ENCODE measurements at places on chromosomes 5 and 9.

DNA sequence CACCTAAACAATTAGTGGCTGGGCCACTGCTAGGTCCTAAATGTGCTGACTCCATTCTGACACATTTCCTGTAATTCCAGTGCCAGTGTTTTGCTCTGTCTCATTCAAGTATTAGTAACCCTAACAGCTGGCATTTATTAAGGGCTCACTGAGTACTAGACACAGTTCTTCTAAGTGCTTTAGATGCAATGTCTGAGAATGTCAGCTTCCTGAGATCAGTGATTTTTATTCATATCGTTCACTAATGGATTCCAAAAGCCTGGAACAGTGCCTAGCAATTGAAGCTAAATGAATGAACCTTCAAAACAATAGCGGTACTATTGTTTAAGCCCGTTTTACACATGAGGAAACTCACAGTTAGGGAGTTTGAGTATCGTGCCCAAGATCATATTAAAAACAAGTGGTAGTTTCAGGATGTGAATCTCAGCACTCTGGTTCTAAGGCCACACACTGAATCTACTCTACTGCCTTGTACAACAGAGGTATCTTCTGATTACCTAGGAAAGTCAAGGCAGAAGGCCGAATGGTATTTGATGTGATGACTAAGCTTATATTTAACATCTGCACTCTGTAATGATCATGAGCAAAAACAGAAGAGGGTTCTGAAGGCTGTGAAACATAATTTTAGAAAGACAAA lies 304.0 kb downstream of the PJA2 start:
- DNase-seq = peak; percentile 82

DNA sequence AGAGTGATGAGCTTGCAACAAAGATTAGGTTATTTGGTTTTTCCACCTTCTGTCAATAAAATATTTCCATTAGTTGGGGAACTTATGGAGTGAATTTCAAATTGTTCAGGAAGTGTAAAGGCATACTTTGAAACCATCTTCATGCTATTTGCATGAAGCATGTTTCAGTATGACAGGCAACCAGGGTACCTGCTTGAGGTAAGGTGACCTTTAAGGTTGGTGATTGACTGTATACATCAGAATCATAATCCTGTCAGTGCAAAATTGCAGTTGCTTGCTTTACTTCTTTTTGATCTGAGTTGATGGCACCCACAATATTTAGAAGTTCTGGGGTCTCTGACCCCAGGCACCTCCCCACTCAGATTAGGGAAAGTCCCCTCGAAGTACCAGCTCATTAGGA lies 26.0 kb upstream of the TMEM171 start:
- DNase-seq = no peak

DNA sequence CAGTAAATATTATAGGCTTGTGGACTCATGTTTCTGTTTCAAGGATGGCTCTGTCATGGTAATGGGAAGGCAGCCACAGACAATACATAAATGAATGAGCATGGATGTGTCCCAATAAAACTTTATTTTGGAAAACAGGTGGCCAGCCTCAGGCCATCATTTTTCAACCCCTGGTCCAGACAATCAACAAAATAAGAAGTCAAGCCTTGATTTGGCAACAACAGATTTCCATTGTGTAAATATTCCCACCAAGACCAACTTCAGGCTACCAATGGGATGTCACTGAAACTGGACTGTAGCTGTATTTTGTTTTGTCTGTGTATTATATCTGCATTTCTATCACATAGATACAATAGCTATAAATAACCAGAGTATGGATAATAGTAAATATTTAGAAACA lies 20.7 kb upstream of the RLN1 start:
- no peak for DNase-seq

DNA sequence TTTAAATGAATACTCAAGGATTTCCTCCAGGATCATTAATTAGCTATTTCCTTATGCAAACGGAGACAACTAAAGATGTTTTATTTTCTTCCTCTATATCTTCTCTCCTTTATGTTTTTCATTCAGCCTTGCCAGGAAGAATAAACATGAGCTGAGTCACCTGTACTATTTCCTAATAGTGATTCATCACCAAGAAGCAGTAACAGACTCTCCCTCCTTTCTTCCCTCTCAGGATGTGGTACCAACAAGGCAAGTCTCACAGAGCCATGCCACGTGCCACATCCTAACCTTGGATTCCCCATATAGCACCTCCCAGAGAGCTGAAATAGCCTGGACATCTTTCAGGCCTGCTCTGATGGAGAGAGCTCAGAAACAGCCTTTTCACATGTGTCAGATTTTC lies 758.6 kb upstream of the DMAC1 start:
- no peak for DNase-seq

- no peak for DNase-seq
These were observed 77.9 kb downstream of the FNBP1 start for GRCh38 chr9:129964901-129965734.

GRCh38 chr9:112544477-112544876 lies 57.9 kb downstream of the KIAA1958 start:
- DNase-seq = no peak
